Activated T-helper 17 cell treated with anti-CD3 and anti-CD28 coated beads, Interleukin-2, amount 50 U/mL, for 72 hours (primary cell): ENCODE measurements at places on chromosomes 6 and 20.

DNA sequence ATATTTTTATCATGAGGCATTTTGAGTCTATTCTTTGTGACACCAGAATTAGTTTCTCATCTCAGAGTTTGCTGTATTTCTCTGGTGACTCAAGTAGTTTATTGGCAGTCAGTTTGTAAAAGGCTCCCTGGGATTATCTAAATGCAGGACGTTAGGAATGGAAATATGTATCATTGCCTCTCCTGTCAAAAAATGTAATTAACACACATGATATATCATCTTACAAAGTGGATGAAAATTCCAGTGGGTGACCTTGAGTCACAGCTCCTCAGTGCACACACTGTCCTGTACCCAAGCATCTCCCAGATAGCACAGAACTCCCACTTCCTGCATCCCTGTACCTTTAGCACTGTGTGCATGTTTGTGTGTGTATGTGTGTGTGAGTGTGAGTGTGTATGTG lies 258.6 kb downstream of the LAMA2 start:
- no peak for ATAC-seq

GRCh38 chr6:53578371-53578770 lies 33.5 kb upstream of the GCLC start:
- ATAC-seq: no peak

DNA sequence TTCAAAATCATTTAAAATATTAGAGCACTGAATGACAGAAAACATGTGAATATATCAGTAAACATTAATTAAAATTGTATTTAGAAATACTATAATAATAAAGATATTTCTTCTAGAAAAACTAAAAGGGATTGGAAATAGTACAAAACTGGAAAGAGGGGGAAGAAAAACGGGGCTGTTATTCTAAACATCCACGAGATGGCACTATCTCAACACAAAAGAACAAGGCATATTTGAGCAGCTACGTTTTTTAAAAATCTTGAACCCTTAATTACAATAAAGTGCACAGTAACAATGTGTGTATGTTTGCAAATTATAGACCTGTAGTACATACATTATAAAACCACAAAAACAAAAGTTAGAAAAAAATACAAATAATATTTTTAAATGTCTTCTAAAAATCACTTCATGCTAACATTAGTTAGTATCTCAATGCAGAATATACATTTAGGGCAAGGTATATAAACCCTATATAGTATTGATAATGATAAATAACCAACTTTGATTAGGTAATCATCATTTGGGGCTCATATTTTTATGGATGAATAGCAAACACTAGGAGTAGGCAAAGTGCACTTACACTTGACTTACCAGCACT lies 42.5 kb upstream of the PNISR start:
- ATAC-seq: no peak

GRCh38 chr6:158786645-158787304 lies 32.4 kb downstream of the EZR start:
- no peak for ATAC-seq

DNA sequence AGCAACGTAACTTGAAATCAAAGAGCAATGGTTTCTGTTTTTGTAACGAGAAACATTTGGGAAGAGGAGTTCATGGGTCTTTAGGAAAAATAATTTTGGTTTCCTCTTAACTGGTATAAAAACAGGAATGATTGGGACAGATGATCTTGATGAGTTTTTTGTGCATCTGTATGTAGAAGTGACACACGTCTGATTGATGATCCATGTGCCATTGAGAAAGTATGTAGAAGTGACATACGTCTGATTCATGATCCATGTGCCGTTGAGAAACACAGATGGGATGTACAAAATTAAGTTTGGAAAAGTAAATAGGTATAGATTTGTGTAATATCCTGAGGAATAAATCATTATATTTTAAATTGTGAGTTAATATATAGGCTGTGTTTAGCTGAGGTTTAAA lies 2.1 kb downstream of the KIAA1586 start:
- ATAC-seq: no peak

DNA sequence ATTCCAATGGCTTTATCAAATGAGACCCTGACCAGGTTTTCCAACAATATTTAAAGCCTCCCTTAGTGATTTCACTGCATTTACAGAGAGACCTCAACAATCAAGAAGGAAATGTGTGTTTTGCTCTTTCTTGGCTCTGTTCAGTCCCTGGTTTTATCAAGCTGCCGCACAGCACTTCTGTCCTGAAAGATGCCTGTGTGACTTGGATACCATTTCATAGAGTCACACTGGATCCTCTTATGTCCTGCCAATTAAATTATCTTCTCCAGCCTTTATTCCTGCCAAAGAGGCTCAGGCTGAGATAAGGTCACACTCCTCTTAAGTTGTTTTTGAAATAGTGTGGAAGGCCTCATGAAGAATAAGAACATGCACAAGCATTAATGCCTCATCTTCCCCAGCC lies 197.0 kb upstream of the RNF217 start:
- no peak for ATAC-seq

- no peak for ATAC-seq
Measured at GRCh38 chr6:31419842-31420241, 16.4 kb downstream of the MICA start.

- no peak for ATAC-seq
Measured at GRCh38 chr20:11219192-11219591, 545.4 kb upstream of the JAG1 start.

DNA sequence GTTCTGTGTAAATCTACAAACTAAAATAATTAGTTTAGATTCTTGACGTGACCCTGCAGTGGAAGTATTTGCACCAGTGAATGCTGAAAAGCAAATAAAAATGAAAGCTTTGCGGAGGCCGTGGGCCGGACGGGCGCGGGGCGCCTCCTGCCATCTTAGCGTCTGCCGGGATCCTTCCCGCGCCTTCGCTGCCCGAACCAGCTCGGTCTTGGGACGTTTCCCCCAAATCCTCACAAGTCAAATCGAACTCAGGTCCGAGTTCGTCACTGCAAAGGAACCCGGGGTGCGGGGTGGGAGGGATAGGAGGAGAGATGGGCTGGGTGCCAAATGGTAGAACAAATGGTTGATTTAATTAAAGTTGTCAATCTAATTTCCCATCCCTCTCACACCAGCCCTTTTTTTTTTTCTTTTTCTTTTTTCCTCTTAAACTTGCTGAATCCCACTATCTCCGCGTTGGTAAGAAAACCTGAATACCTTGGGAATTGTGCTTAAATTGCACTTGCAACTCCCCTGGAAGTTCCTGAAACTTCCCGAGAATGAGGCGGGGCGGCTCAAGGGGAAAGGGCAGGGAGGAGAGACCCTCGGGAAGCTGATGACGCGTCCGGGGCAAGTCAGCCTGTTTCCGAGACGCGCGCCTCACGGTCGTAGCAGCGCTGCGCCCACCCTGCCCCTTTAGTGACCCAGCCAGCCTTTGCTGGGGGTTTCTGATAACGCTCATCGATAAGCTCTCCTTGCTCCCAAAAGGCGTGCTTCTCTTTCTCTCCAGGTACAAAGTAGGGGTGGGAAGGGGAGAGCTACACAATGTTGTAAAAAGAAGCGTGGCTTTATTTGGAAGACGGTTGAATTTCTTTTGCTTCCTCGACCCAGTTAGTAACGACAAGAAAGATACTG lies 1.8 kb downstream of the GJA1 start:
- ATAC-seq: peak; percentile 26

- ATAC-seq: no peak
Measured at GRCh38 chr6:92667843-92668242, 751.5 kb downstream of the EPHA7 start.

GRCh38 chr6:134343066-134343465 lies 25.2 kb upstream of the SGK1 start:
- ATAC-seq: no peak

GRCh38 chr6:66599541-66599940 lies 892.5 kb upstream of the EYS start:
- ATAC-seq: no peak

DNA sequence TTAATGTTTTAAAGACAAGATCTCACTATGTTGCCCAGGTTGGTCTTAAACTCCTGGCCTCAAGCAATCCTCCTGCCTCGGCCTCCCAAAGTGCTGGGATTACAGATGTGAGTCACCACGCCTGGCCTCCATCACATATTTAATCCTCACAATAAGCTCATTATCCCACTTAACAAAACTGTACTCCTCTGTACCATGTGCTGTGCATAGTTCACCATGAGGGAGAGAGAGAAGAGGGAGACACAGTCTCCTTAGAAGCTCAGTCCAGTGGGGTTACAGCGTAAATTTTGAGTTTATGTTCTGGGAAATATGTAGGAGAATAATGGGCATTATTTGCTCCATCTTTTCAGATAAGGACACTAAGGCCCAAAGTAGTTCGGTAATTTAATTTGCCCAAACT lies 7.9 kb upstream of the CPNE5 start:
- no peak for ATAC-seq
